ENCODE measurements at places on chromosomes 11 and 22. TPM values are rescaled to one million over a fixed set of nuclear protein-coding genes. Genes with fewer than 3 reads are reported as not detected.

Gene SERPING1
- total RNA-seq, result 65.1 TPM

Gene OR4C12
- total RNA-seq, result not detected

Gene SPCS2
- 59.9 TPM for total RNA-seq

Gene TBX10
- not detected for total RNA-seq

Gene TUB
- total RNA-seq, result 4.6 TPM

Gene PATE2
- total RNA-seq, result 0.17 TPM

Gene APOL6
- 9.5 TPM for total RNA-seq

Gene ROBO4
- total RNA-seq, result 16.5 TPM

DNA sequence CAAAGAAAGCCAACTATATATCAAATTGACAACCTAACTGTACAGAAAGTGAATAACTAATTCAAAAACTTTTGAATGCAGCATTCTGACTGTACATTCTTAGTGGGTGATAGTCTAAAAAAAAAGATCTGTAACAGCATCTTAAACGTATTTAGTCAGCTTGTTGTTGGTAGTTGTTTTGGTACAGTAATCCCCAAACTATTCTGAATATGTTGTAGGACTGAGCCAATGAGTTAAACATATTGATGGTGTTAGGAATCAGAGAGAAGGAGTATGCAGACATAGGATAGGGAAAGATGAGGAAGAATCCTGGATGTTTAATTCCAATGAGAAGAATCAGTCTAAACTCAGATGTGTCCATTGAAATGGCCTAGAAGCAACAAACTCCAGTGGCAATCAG, 41.9 kb upstream of the KIRREL3 start:
- no peak for DNase-seq
- no peaks in the 10 kb centered on the region for H3K27me3 ChIP-seq
- no peak overlapping the region for H3K4me3 ChIP-seq
- H3K4me1 ChIP-seq, result no peaks in the 10 kb centered on the region

- DNase-seq, result no peak
- no peaks in the 10 kb centered on the region for H3K27me3 ChIP-seq
- H3K27ac ChIP-seq, result no peak overlapping the region
- H3K4me3 ChIP-seq, result no peak overlapping the region
- peaks cover 16% of the 10 kb centered on the region for H3K4me1 ChIP-seq
- no peaks in the 10 kb centered on the region for H3K36me3 ChIP-seq
Observed at GRCh38 chr11:88354912-88355311, 17.4 kb upstream of the CTSC start.

DNA sequence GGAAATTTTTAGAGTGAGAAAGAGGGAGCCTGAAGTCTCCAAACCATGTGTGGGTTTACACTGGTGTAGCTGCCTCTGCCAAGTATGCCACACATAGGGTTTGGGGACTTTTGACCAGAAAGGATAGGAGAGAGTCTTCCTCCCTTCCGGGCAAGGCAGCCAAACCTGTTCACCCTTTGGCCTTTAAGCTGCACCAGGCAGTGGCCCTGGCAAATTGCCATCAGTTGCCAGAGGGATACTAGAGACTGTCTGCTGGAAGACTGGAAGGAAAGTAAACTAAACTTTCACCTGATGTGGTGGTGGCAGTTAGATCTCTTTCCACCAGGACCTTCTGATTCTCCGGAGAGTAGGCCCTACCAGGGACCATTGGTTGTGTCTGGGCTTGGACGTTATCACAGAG, 1263.2 kb downstream of the FAM181B start:
- DNase-seq, result no peak
- no peaks in the 10 kb centered on the region for H3K27me3 ChIP-seq
- no peak overlapping the region for H3K27ac ChIP-seq
- H3K4me1 ChIP-seq, result no peaks in the 10 kb centered on the region
- no peak overlapping the region for H3K4me3 ChIP-seq

DNA sequence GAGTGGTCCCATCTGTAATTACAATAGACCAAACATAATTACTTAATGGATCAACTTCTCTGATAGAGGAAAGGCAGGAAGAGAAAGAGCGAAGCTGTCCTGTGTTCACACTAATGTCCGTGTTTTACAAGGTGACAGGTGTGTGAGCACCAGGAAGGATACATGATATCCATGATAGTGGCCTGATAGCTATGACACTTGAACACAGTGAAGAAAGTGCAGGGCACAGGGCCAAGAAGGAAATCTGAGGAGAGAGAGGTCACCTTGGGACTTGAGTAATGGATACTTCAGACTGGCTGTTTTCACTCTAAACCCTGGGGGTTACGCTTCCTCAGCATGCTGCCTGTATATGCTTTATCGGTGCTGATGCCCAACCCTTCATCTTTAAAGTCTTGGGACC, 29.4 kb downstream of the TUB start:
- H3K27ac ChIP-seq, result no peak overlapping the region
- no peaks in the 10 kb centered on the region for H3K27me3 ChIP-seq
- no peaks in the 10 kb centered on the region for H3K36me3 ChIP-seq

GRCh38 chr11:3164552-3165151, 458 bp downstream of the OSBPL5 start:
- no peaks in the 10 kb centered on the region for H3K27me3 ChIP-seq
- H3K27ac ChIP-seq, result peak overlapping the region; percentile 64
- DNase-seq, result no peak
- no peaks in the 10 kb centered on the region for H3K36me3 ChIP-seq

DNA sequence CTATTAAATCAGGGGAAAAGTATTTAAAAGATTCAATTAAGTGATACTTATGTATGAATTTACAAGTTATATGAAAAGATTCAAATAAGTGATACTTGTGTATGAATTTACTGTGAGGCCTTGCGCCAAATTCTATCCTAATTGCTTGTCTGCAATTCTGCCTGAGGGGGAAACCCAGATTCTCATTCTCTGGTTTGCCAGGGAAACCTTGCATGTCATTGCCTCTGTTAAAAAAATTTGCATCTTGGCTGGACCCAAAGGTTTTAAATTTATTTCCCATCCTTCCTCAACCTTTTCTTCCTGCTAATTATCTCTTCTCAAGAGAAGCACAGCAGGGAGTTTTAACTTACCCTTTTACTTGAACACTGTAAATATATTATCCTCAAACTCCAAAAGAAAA, 13.8 kb downstream of the OLFML1 start:
- H3K27ac ChIP-seq, result no peak overlapping the region
- peaks cover 20% of the 10 kb centered on the region for H3K36me3 ChIP-seq
- no peaks in the 10 kb centered on the region for H3K27me3 ChIP-seq
- DNase-seq, result no peak
- no peaks in the 10 kb centered on the region for H3K4me1 ChIP-seq

DNA sequence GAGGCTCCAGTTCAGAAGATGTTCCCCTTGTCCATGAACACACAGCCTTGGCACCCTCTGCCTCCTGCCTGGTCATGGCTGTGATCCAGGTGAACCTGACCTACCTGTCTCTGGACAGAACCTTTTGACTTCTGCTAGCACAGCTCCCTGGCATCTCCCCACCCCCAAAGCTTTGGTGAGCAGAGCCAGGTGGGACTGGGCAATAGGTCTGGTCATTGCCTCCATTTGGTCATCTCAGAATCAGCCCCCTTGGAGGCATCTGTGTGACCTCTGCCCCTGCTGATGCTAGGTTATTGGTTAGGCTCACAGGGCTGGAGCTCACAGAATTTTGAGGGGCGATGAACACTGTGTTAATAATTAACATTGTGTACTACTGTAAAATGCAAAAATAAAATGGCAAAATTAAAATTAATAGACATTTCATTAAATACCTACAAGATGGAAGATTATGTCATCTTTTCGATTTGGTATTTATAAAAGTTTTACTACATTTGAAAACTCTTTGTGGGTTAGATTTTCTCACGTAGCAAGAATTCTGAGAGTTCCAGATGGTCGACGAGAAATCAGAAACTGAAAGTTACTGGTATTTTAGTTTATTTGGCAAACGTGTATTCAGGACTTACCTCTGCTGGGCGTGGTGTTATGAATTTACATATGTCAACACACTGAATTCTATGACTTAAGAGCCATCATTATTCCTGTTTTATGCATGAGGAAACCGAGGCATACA, 8.3 kb upstream of the KIAA0930 start:
- no peaks in the 10 kb centered on the region for H3K27me3 ChIP-seq
- H3K36me3 ChIP-seq, result no peaks in the 10 kb centered on the region
- no peak overlapping the region for H3K27ac ChIP-seq
- no peak overlapping the region for H3K4me3 ChIP-seq

GRCh38 chr11:57477507-57478189, 17.3 kb downstream of the RTN4RL2 start:
- no peaks in the 10 kb centered on the region for H3K27me3 ChIP-seq
- H3K4me3 ChIP-seq, result no peak overlapping the region
- H3K4me1 ChIP-seq, result peaks cover 2% of the 10 kb centered on the region
- H3K27ac ChIP-seq, result no peak overlapping the region
- H3K36me3 ChIP-seq, result no peaks in the 10 kb centered on the region

DNA sequence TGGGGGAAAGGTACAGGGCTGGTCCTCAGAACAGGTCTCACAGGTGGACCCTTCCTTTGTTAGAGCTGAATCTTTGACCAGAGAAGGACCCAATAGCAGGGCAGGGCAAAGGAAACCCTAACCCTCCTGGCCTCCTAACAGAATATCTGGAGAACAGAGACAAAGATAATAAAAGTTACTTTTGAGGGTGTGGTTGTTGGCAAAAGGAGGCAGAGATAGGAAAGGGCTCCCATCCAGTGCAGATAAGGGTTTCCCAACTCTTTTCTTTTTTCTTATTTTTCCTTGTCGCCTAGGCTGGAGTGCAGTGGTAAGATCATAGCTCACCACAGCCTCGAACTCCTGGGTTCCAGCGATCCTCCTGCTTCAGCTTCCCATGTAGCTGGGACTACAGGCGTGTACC, 11.9 kb downstream of the PCSK7 start:
- no peaks in the 10 kb centered on the region for H3K27me3 ChIP-seq
- H3K4me3 ChIP-seq, result no peak overlapping the region

GRCh38 chr11:33001751-33002542, 13.7 kb upstream of the DEPDC7 start:
- H3K4me1 ChIP-seq, result no peaks in the 10 kb centered on the region
- H3K27me3 ChIP-seq, result no peaks in the 10 kb centered on the region
- H3K27ac ChIP-seq, result no peak overlapping the region
- H3K36me3 ChIP-seq, result no peaks in the 10 kb centered on the region
- no peak overlapping the region for H3K4me3 ChIP-seq

GRCh38 chr11:114166897-114167323, 107.4 kb downstream of the ZBTB16 start:
- peak overlapping the region; percentile 99 for H3K27ac ChIP-seq
- no peaks in the 10 kb centered on the region for H3K27me3 ChIP-seq
- peak overlapping the region; percentile 53 for H3K4me3 ChIP-seq
- no peak for DNase-seq

DNA sequence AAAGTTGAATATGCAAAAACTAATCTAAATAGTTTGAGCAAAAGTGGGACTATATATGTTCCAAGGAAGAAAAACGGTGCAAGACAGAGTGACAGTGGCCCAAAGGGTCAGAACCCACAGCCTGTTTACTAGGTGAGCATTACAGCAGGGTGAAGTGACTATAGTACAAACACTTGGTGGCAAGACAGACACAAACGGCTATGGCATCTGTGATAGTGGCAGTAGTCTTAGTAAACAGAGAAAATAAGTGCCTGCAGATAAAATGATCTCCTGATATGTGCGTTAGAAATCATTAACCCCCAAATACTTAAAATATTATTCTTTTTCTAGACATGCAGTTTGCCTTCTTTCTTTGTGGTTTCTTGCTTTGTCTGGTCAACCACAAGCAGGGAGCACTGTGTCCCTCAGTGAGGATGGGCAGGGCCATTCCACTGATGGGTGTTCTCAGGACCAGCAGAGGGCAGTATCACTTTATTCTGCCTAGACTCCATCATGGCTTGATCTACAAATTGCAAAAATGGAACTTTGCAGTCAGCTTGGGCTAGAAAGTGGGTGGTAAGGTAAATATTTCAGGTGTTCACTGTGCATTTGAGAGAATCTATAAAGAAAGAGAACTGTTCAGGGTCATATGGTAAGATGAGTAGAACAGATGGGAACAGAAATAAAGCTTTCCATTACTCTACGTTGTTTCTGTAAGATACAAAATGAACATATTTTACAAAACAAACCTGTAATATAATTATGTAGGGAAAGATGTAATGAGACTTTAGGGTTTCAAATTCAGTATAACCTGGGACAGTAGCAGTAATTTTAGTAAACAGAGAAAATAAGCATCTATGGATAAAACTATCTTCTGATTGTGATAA, 198.2 kb downstream of the SWAP70 start:
- H3K4me3 ChIP-seq, result no peak overlapping the region
- no peak overlapping the region for H3K27ac ChIP-seq
- no peaks in the 10 kb centered on the region for H3K27me3 ChIP-seq

GRCh38 chr11:36123336-36124101, 165.7 kb downstream of the COMMD9 start:
- no peak overlapping the region for H3K27ac ChIP-seq
- H3K36me3 ChIP-seq, result no peaks in the 10 kb centered on the region
- no peak overlapping the region for H3K4me3 ChIP-seq
- peaks cover 13% of the 10 kb centered on the region for H3K4me1 ChIP-seq
- DNase-seq, result no peak
- H3K27me3 ChIP-seq, result no peaks in the 10 kb centered on the region

DNA sequence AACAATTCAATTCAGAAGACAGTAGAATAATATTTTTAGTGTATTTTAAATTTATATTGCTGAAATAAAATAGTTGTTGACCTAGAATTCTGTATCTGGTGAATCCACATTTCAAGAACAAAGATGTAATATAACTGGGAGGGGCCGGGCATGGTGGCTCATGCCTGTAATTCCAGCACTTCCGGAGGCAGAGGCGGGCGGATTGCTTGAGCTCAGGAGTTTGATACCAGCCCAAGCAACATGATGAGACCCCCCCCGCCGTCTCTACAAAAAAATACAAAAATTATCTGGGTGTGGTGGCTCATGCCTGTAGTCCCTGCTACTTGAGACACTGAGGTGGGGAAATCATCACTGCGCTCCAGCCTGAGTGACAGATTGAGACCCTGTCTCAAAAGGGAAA, 72.6 kb downstream of the CD82 start:
- H3K4me1 ChIP-seq, result no peaks in the 10 kb centered on the region
- no peaks in the 10 kb centered on the region for H3K27me3 ChIP-seq
- no peaks in the 10 kb centered on the region for H3K36me3 ChIP-seq
- DNase-seq, result no peak

DNA sequence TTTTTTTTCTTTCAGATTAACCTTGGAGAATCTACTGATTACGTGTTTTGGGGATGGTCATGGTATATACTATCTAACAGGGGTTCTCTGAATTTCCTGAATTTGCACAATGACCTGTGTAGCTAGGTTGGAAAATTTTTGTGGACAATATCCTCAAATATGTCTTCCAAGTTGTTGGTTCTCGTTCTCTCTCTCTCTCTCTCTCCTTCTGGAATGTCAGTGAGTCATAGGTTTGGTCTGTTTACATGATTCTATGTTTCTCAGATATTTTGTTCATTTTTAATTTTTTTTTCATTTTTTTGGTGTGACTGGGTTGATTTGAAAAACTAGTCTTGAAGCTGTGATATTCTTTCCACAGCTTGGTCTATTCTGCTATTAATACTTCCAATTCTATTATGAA, 604.0 kb upstream of the ANO3 start:
- H3K36me3 ChIP-seq, result no peaks in the 10 kb centered on the region
- DNase-seq, result no peak
- H3K4me1 ChIP-seq, result no peaks in the 10 kb centered on the region

DNA sequence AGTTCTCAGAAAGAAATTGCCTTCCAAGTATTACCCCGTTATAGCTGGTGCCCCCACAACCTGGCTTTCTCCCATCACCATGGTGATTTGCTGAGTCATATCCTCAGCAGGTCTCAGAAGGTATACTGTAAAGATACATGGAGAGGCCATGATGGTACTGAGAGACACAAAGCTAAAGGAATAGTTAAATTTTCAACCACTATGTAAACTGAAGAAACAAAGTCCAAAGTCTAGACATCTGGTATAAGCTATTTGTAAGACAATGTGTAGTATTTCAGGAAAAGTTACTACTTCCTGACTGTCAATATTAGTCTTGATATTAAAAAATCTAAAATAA, 377.1 kb downstream of the DCDC1 start:
- H3K36me3 ChIP-seq, result no peaks in the 10 kb centered on the region
- H3K4me3 ChIP-seq, result no peak overlapping the region
- no peaks in the 10 kb centered on the region for H3K27me3 ChIP-seq
